ENCODE measurements at places on chromosomes 11 and 22.

DNA sequence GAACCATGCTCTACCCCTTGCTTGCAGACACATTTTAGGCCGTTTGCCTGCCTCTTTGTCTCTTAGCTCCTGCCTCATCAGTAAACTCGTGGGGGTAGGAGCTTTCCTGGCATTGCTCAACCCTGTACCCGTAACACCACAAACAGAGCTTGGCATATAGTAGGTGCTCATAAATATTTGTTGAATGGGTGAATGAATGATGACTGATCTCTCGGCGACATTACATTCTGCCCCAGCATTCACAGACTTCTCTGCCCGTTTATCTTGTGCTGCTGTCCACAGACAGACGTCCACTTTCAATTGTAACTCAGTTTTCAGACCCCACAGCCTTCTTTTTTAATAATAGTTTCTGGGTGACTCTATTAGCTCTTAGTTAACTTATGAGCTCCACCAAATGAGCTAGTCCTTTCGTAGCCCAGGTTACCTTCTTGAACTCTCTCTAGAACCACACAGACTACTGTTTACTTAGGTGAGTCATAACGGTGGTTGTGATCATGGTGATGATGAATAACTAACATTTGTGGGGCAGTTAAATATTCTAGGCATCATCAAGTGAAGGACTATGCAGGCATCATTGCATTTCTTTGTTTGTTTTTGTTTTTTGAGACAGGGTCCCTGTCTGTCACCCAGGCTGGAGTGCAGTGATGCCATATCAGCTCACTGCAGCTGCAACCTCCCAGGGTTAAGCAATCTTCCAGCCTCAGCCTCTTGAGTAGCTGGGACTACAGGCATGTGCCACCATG, 188.4 kb downstream of the ADAMTS15 start:
- no peak for DNase-seq

- DNase-seq: no peak
Measured at GRCh38 chr11:57979532-57980079, 44.1 kb upstream of the OR9Q1 start.

DNA sequence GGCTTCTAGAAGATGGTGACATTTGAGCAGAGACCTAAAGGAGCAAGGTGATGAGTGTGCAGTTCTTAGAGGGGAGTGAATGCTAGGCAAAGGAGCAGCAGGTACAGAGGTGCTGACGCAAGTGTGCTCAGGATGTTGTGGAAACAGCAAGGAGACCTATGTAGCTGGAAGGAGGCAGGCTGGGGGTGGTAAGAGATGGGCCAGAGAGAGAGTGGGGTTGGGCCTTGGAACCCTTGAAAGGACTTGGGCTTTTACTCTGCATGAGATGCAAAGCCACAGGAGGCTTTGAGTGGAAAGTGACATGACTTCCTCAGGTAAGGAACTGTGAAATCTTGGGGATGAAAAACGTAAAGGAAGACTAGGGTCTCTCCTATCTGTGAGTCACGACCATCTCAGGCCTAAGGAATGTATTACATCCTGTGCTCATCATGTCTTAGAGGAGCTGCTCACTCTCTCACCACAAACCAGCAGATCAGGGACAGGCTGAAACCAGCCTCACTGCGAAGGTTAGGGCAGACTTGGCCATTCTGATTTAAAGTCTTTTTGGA, 65.4 kb downstream of the MICAL2 start:
- no peak for DNase-seq

DNA sequence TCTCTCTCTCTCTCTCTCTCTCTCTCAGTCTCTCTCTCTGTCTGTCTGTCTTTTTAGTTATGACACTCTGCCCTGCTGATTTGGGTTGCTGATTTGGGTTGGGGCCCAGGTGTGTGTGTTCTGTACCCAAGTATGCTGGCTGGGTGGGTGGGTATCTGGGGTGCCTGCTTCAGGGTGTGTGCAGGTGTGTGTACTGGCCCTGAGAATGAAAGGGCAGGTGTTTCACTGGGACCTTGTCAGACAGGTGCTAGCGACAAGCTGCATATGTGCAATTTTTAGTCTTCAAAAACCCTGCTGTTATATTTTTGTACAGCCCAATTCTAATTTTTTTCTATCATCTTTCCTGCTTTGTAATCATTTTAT, 943 bp downstream of the CSF2RB start:
- no peak for DNase-seq

DNA sequence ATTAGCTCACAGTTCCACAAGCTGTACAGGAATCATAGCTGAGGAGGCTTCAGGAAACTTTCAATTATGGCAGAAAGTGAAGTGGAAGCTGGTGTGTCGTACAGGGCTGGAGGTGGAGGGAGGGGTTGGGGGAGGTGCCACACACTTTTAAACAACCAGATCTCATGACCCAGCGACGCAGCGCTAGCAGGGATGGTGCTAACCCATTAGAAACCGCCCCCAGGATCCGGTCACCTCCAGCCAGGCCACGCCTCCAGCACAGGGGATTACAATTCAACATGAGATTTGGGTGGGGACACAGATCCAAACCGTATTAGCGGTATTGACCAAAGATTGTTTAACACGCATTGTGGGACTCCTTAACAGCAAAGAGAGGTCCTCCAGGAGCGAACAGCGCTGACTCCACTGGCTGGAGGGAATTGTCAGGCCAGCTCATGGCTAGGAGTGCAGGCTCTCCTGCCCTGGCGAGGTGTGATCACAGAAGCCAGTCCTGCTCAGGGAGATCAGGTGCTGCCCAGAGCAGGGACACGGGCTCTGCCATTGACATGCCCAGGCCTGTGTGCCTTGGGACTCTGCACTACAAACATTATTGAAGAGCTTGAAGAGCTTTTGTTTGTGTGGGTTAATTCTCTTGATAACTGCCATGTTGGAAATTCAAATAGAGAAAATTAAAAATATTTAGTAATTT, 215.3 kb downstream of the TBC1D22A start:
- DNase-seq: no peak

DNA sequence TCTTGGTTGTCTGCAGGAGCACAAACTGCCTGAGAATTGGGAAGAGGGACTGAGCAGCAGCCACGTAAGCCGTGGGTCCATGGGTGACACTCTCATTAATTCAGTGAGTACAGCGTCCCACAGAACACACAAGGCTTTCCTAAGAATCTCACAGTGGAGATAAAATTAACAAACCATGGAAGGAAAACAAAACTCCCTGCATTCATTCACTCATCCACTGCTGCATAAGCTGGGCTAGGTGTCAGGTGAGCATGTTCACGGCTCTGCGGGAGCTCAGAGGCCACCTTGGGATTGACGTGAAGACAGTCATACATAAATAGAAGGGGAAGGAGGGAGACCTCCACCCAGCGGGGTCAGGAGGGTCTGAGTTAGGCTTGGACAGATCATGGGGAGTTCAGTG, 1442.7 kb downstream of the TBC1D22A start:
- no peak for DNase-seq

- DNase-seq: no peak
Measured at GRCh38 chr11:45440111-45440510, 154.0 kb upstream of the SYT13 start.

DNA sequence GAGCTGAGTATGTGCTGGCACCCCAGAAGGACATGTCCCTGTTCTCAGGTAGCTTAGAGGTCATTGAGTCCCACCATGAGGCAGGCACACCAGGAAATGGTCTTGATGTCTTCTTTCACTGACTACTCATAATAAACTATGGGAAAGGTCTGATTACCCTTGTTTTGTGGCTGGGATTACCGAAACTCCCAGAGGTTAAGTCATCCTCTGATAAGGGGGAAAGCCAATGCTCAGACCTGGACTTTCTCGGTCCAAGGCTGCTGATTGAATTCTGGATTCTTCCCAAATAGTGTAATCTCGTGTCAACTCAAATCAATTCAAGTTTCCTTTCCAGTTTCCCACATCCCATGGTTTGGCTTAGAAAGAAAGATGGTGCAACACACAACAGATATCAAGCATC, 3.7 kb upstream of the CD44 start:
- no peak for DNase-seq

DNA sequence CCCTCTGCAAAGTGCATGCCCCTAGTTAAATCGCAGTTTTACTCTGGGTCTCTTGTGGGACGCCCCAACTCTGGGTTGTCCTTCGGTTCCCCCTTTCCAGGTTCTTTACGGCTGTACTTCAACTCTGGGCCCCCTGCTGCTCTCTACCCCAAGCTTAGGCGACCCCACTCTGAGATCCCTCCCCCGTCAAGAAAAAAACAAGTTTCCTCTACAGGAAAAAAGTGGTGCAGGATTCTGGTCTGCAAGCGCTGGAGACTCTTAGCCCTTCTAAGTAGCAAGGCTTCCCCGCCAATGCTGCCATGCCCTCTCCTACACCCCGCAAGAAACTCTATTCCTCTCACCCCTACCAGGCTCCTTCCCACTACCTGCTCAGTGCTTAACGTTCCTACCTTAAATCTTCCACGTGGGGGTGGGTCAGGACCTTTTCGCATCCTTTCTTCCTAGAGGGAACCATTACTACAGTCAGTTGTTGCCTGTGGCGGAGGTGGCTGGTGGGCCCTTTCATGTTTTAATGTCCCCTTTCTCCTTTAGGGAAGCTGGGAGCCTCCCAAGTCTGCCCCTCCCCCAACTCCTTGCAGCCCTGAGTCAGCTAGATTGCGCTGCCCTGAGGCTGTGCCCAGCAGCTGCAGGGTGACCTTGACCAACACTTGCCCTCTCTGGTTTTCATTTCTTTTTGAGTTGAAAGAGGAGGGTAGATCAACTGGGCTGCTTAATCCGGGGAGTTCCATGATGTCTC, 1.4 kb downstream of the NEFH start:
- no peak for DNase-seq

DNA sequence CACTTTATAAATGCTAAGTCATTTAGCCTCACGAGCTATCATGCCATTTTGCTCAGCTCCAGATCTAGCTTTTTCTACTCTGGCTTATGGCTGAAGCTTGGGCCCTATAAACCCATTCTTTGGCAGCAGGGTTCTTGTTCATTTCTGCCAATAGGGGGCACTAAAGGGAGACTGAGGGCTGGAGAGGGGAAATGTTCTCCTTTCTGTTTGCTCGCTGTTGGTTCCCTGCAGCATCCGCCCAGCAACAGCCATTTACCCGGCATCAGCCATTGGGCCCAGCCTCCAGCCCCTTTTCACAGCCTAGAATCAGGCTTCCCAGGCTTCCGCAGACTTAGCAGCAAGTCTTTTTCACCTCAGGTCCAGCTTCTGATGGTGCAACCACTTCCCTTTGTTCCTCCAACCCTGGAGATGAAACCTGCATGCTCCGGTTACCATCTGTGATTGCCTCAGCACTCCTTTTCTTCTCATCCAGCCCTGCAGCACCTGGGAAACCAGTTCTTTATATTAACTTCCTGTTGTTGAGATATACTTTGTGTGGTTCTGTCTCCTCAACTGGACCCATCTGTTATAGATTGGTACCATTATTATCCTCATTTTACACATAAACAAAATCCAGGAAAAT, 4.2 kb upstream of the ME3 start:
- DNase-seq: no peak

GRCh38 chr11:88359541-88359940, 22.0 kb upstream of the CTSC start:
- no peak for DNase-seq

DNA sequence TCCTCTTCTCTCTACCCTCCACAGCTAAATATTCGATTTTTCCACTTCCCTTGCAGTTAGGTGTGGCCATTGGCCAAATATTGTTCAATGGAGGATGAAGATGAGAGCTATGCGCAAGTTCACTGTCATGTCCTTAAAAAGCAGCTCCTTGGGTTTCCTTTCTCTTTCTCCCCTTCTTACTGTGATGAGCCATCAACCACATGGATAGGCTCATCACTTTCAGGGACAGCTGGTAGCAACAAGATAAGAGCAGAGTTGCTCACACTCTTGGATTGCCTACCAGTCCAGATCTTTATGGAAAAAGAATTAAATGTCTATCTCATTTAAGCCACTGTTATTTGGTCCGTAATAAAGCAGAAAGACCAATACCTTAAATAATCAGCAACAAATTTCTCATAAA, 377.0 kb downstream of the DDX10 start:
- DNase-seq: no peak

DNA sequence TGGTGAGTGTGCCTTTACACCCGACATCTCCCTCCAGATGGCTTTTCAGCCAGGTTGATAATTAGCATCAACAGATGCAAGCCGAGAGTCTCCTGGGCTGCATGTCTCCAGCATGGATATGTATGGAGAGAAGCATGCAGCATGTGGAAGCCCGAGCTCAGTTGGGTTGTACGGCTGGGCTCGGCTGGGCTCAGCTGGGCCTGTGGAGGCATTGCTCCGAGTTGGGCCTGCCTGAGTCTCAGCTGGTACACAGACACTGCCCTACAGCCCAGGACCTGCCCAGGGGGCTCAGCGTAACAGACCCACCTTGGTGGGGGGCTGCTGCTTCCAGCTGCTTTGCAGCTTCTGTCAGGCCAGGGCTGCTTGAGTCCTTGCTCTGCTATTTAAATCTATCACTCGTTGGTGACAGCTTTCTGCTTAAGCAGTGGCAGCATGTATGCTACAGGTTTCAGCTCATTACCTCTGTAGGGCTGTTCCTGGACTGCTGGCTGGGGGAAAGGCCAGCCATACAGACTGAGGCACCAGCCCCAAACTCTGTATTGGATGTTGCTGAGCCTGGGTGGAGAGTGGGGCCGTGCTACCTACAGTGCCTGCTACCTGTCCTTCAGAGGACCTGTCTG, 115.5 kb downstream of the TEAD1 start:
- no peak for DNase-seq

GRCh38 chr11:65471447-65471891, 27.4 kb upstream of the MALAT1 start:
- no peak for DNase-seq

GRCh38 chr11:57674251-57674650, 6.3 kb downstream of the ZDHHC5 start:
- no peak for DNase-seq

Data from activated T-helper 1 cell treated with Interleukin-2 at 50 U/mL for 16 hours (primary cell).